Right cardiac atrium (tissue), 5 donors: ENCODE measurements at places on chromosomes 12 and 14. TPM values are rescaled to one million over a fixed set of nuclear protein-coding genes. Genes with fewer than 3 reads are reported as not detected.
A peak's percentile ranks its signal among the peaks of the same experiment; 100 is the strongest.

The ZNF84 gene
- polyA plus RNA-seq, result 11.1 TPM

GRCh38 chr12:132488127-132489077, 1.5 kb upstream of the FBRSL1 start:
- DNase-seq, result peak; percentile 63

GRCh38 chr12:79451978-79452377, 238.8 kb downstream of the PAWR start:
- DNase-seq, result peak; percentile 81

The GPX2 gene
- 0.23 TPM for polyA plus RNA-seq

GRCh38 chr14:67514203-67514607, 18.9 kb upstream of the PLEKHH1 start:
- DNase-seq, result peak; percentile 63

- DNase-seq, result no peak
These were observed 15.0 kb upstream of the MDM2 start for GRCh38 chr12:68792952-68793351.

DNA sequence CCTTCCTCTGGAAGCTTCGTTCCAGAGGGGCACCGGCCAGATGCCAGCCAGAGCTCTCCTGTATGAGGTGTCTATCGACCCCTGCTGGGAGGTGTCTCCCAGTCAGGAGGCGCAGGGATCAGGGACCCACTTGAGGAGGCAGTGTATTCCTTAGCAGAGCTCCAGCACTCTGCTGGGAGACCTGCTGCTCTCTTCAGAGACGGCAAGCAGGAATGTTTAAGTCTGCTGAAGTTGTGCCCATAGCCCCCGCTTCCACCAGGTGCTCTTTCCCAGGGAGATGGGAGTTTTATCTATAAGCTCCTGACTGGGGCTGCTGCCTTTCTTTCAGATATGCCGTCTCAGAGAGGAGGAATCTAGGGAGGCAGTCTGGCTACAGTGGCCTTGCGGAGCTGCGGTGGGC, 22.2 kb upstream of the NAV3 start:
- DNase-seq, result no peak

The TMEM106C gene
- 67.8 TPM for polyA plus RNA-seq

- DNase-seq, result peak; percentile 21
These were observed 41.8 kb downstream of the DIO3 start for GRCh38 chr14:101603096-101603495.

The SDR9C7 gene
- polyA plus RNA-seq, result 0.05 TPM

DNA sequence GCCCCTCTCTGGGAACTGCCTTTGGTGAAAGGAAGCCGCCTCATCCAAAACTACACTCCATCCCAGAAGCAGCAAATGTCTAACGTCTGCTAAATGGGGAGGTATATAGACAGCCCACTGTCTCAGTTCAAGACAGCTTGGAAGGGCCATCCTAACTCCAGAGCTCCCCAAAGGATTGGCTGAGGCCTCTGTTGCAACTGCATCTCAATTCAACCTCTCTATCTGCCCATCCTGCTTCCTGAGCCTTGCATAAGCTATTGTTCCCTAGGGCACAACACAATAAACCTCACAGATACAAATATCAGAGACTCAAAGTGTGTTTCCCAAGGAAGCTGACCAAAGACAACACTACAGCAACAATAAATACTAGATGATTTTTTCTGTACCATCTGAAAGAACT, 495.2 kb upstream of the SOX5 start:
- no peak for DNase-seq

The TEDC1 gene
- 6.5 TPM for polyA plus RNA-seq
